Upper lobe of left lung (tissue), 6 donors: ENCODE measurements at places on chromosomes 1 and 21. TPM values are rescaled to one million over a fixed set of nuclear protein-coding genes. Genes with fewer than 3 reads are reported as not detected.

CRNN gene
- not detected for total RNA-seq

PADI2 gene
- 4.4 TPM for total RNA-seq

DNA sequence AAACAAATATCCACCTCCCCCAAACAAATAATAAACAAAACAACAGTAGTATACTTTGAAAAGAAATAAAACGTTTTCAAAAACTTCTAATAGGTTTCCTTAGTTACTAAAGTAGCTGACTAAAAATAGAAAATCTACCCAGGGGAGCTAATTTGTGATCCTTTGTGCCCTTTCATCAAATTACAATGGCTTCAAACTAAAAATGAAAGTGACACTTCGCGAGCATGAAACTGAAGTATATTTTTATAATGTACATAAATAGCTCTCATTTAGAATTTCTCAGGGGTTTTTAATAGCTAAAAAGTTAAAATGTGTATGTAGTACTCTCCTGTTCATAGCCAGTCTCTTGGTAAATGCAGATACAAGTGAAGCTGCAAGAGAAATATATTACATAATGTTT lies 78.4 kb downstream of the BRINP3 start:
- no peaks in the 10 kb centered on the region for H3K4me1 ChIP-seq
- no peaks in the 10 kb centered on the region for H3K36me3 ChIP-seq
- no peaks in the 10 kb centered on the region for H3K27me3 ChIP-seq
- no peak for DNase-seq
- H3K4me3 ChIP-seq, result no peak overlapping the region
- H3K27ac ChIP-seq, result no peak overlapping the region

MEGF6 gene
- 78.0 TPM for total RNA-seq

DNA sequence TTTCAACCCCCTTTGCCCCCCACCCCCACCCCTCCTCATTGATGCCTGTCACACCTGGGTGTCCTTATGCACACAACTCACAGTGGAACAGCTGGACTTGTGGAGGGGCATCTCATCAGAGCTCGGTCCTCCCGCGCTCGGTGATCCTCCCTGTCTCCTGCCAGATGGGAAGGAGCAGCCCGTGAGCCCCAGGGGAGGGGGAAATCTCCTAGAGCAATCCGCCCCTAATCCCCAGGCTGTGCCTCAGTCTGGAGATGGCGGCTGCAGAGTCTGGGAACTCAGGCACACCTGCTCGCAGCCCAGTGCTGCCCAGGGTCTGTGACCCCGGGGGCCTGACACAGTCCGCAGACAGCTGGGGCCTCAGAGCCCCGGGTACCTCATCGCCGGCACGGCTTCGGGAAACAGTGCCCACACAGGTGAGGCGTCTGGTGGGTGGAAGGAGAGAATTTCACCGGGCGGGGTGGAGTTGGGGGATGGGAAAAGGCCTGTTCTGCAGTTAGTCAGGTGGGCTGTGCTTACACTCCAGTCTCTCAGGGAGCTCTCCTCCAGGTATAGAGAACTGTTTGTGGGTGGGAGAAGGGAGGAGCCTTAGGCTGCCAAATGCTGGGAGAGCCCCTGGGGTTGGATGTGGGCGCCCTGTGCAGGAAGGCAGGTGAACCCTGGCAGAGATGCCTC lies 29.3 kb downstream of the TMCC2 start:
- no peak overlapping the region for H3K27ac ChIP-seq
- H3K4me3 ChIP-seq, result no peak overlapping the region
- H3K4me1 ChIP-seq, result peaks cover 35% of the 10 kb centered on the region
